Karpas-422 (cell line): ENCODE measurements at places on chromosomes 1 and 21. TPM values are rescaled to one million over a fixed set of nuclear protein-coding genes. Genes with fewer than 3 reads are reported as not detected.

GRCh38 chr21:33070998-33071769 lies 1.2 kb downstream of the OLIG1 start:
- H3K27me3 ChIP-seq: no peaks in the 10 kb centered on the region; the same call in 1 of the 2 replicates
- DNase-seq: no peak
- H3K4me1 ChIP-seq: peaks cover 18% of the 10 kb centered on the region
- no peaks in the 10 kb centered on the region for H3K36me3 ChIP-seq
- no peak overlapping the region for H3K27ac ChIP-seq
- H3K4me3 ChIP-seq: no peak overlapping the region

DNA sequence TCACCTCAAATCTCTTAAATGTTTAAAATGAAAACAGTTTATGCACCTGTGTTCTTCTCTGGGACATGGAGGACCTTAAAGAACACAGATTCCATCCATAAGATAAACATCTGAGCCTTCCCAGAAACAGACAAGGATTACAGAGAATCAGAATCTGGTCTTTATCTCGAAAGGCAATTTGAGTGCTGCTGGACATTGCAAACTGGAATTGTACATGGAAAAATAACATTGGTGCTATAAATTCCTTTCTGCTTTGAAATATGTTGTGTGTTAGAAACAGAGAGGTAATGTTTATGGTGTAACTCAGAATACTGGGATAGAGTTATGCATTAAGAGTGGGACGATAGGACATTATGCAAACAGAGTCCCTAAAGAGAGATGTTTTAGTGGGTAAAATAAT lies 6.6 kb upstream of the DDR2 start:
- H3K4me1 ChIP-seq: peaks cover 3% of the 10 kb centered on the region; the same call in 1 of the 2 replicates
- H3K36me3 ChIP-seq: no peaks in the 10 kb centered on the region
- H3K4me3 ChIP-seq: no peak overlapping the region
- no peaks in the 10 kb centered on the region for H3K27me3 ChIP-seq

DNA sequence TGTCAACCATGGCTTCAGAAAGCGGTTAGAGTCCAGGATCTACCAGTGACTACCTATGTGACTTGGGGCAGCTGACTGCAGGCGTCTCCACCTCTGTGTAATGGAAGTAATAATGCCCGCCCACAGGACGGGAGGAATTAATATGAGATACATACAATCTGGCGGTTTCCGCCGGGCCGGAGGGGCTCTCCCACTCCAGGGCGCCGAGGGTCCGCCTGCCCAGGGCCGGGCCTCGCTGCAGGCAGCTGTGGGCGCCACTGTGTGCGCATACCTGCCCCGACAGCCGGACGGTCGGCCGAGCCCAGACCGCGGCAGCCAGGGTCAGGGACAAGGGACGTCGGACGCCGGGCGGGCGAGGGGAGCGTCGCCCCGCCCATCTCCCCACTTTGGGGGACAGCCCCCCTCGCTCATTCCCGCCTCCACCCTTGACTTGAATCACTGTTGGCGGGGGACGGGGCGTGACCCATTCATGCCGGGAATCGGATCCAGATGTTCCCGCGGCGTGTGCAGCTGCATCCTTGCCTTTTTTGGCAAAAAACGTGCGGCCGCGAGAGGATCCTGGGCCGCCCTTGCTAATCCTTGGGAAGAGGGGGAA lies 6.0 kb upstream of the SF3A3 start:
- no peaks in the 10 kb centered on the region for H3K36me3 ChIP-seq
- H3K4me3 ChIP-seq: no peak overlapping the region
- DNase-seq: no peak
- peaks cover 6% of the 10 kb centered on the region; the same call in 1 of the 2 replicates for H3K4me1 ChIP-seq
- no peak overlapping the region for H3K27ac ChIP-seq

The TNFRSF25 gene
- 0.58 TPM in 1 of 2 replicates, not detected in the other for total RNA-seq

The OR2L5 gene
- 0.19 TPM in 1 of 2 replicates, not detected in the other for total RNA-seq

DNA sequence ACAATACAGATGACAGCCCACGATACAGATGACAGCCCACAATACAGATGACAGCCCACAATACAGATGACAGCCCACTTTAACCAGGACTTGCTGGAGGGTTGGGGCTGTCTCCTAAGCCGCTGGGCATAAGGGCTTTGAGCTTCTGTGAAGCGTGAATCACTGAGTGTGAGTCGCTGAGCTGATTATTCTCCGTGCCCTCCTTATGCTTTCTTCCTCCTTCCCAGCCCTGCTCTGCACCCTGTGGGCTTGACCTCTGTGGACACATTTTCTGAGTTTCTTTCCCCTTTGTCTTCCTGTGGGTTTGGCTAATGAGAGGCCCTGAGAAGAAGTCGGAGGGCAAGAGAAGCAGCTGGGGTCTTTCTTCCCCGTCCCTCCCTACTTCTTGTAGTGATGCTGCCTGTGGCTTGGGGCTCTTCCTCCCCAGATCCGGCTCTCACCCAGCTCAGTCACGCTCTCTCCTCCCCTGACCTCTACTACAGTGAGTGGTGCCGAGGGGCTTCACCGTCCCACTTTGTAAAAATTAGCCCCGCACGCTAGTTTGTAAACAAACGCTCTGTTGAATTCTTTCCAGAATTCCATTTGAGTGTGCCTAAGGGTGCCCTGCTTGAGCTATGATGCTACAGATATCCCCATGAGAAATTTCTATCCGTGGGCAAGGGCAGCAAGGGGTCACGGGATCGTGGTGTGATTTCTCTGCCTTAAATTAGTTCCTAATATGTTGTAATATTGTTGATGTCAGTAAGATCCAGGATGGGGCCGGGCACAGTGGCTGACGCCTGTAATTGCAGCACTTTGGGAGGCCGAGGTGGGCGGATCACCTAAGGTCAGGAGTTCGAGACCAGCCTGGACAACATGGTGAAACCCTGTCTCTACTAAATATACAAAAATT lies 46.4 kb upstream of the SOD1 start:
- no peak overlapping the region for H3K27ac ChIP-seq
- H3K27me3 ChIP-seq: no peaks in the 10 kb centered on the region
- H3K4me1 ChIP-seq: no peaks in the 10 kb centered on the region; the same call in 1 of the 2 replicates
- DNase-seq: no peak
- no peak overlapping the region for H3K4me3 ChIP-seq

- H3K4me3 ChIP-seq: no peak overlapping the region
- no peak overlapping the region for H3K27ac ChIP-seq
- no peaks in the 10 kb centered on the region for H3K36me3 ChIP-seq
Observed at GRCh38 chr1:59601811-59602210, 212.9 kb upstream of the HOOK1 start.

- H3K4me1 ChIP-seq: no peaks in the 10 kb centered on the region
- no peak overlapping the region for H3K27ac ChIP-seq
- H3K4me3 ChIP-seq: no peak overlapping the region
- H3K27me3 ChIP-seq: no peaks in the 10 kb centered on the region
- DNase-seq: peak; percentile 80
Observed at GRCh38 chr1:147640553-147641165, 29.7 kb downstream of the ACP6 start.

GRCh38 chr1:154584267-154584994 lies 16.9 kb downstream of the CHRNB2 start:
- peaks cover 68% of the 10 kb centered on the region for H3K36me3 ChIP-seq
- peaks cover 20% of the 10 kb centered on the region for H3K4me1 ChIP-seq
- no peak overlapping the region for H3K4me3 ChIP-seq

The CR2 gene
- total RNA-seq: 0.11 TPM in 1 of 2 replicates, not detected in the other

DNA sequence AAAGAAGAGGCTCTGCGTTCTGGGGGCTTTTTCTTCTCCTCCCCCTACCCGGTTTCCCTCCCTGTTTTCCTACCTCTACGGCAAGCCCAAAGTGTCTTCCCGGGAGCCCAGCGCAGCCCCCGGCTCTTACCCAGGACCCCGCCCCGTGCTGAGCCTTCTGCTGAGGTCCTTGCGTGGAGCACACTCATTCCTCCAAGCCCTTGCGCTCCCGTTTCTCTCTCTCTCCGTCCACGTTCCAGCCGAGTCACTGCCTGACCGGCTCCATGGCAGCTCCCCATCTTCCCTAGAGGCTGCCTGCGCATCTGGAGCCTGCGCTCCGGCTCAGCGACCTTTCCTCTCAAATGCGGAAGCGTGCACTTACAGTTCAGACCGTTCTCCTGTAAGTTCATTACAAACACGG lies 24.9 kb upstream of the PDXK start:
- H3K27me3 ChIP-seq: no peaks in the 10 kb centered on the region
- no peaks in the 10 kb centered on the region for H3K4me1 ChIP-seq
- no peak for DNase-seq
- H3K27ac ChIP-seq: no peak overlapping the region

DNA sequence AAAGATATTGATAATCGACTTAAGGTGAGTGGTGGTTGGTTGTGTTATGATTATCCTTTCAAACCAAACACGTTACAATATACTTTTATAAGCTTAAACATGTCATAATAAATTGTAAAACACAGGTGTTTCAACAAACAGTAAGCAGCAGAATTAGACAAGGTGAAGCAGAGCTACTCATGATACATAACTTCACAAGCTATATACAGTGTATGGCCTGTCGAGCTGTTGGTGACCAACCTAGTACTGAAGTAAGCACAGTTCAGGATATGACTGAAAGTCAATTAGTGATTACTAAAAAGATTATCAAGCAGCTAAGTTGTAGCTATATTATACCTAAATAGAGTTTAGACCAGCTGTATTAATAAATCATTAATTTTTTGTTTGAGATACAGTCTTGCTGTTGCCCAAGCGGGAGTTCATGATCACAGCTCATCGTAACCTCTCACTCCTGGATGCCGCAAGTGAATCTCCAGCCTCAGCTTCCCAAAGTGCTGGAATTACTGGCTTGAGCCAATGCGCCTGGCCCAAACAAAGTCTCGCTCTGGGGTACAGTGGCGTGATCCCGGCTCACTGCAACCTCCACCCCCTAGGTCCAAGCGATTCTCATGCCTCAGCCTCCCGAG lies 148.1 kb downstream of the EIF4G3 start:
- DNase-seq: no peak
- no peak overlapping the region for H3K4me3 ChIP-seq

The HCN3 gene
- 5.9 and 6.3 TPM in 2 replicates for total RNA-seq

The RXFP4 gene
- not detected in 2 replicates for total RNA-seq
